ENCODE measurements at places on chromosomes 2 and 18.

GRCh38 chr2:122239440-122239839, 484.0 kb downstream of the TSN start:
- no peak for DNase-seq

- no peak for DNase-seq
Observed at GRCh38 chr2:207533461-207534008, 3.8 kb downstream of the CREB1 start.

GRCh38 chr18:24397131-24397693, 412 bp downstream of the OSBPL1A start:
- no peak for DNase-seq

DNA sequence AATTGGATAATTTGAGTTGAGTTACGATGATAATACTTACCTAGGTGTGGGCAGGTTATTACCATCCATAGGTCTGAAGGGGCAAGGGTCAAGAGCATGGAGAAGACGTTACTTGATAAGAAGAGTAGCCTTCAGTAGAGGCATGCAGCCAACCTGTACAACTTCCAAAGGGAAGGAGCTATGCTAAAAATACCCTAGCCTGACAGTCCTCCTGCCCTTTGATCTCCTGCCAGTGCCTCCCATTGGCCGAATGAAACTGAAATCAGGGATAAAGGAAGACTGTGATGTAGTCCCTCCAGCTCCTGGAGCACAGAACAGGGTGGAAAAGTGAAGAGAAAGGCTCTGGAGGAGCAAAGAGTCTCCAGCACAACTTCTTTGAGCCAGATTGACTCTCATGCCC, 487.4 kb downstream of the ADCYAP1 start:
- no peak for DNase-seq

DNA sequence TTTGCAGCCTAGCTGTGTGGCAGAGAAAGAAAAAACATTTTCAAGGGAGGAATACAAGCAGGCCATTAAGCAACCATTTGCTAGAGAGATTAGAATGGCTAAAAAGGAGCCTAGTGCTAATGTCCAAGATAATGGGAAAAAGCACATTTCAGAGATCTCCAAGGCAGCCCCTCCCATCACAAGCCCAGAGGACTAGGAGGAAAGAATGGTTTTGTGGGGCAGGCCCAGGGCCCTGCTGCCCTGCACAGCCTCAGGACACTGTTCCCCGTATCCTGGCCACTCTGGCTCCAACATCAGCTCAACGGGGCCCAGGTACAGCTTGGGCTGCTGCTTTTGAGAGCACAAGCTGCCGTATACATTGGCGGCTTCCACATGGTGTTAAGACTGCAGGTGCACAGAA, 16.5 kb upstream of the GBX2 start:
- no peak for DNase-seq

GRCh38 chr2:133523406-133523805, 44.9 kb downstream of the NCKAP5 start:
- DNase-seq = no peak

GRCh38 chr2:113039158-113039557, 13.5 kb downstream of the IL36B start:
- DNase-seq = no peak

GRCh38 chr2:236968880-236969534, 116.7 kb upstream of the COPS8 start:
- DNase-seq = peak; percentile 48

DNA sequence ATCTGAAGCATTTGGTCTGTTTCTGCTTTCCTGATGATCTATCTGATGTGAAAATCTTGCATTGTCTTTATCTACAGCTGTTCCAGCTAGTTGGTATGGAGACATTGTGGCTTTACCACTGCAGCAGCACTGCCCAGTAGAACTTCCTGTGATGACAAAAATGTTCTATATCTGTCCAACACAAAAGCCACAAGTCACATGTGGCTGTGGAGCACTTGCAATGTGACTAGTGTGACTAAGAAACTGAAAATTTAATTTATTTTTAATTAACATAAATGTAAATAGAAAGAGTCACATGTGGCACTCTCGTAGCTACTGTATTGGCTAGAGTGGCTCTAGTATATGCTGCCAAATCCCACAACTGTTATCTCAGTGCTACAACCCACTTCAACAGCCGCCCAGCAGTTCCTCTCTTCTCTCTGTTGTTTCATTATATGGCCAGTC, 425.7 kb downstream of the SETBP1 start:
- no peak for DNase-seq

DNA sequence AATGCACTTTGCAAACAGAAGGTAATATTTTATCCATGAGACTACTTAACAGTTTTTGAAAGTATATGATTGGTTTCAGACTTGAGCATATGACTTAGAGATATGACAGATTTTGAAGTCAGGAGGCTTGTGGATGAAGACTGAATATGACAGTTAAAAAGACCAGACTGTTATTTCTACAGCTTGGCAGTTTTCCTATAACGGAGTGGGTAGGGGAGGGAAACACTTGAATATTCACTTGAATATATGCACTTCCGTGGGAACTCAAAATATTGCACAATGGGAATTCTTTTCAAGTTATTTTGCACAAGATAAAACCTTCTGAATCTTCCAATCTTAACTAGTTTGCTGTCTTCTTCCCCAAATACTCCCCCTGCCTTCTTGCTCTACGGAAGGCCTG, 64.6 kb upstream of the ACKR3 start:
- no peak for DNase-seq

- DNase-seq = no peak
Observed at GRCh38 chr2:28601616-28602015, 105.8 kb downstream of the PLB1 start.

GRCh38 chr2:100339823-100340222, 17.5 kb upstream of the LONRF2 start:
- no peak for DNase-seq

- no peak for DNase-seq
Observed at GRCh38 chr2:221019668-221020067, 552.4 kb downstream of the EPHA4 start.

- no peak for DNase-seq
Observed at GRCh38 chr18:52691841-52692240, 351.8 kb downstream of the DCC start.

DNA sequence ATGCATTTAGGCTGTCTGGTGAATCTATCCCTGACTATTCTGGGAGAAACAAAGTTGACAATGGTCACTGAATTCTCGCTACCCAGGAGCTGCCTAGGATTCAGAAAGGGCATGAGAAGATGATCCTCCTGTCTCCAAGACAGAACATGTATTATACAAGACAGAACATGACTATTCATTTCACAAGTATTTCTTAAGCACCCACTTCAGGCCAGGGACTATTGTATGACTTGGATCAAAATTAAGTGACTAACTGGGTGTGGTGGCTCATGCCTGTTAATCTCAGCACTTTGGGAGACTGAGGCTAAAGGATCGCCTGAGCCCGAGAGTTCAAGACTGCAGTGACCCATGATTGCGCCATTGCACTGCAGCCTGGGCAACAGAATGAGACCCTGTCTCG, 235.8 kb upstream of the RAB12 start:
- no peak for DNase-seq

GRCh38 chr2:35873921-35874320, 481.7 kb upstream of the CRIM1 start:
- no peak for DNase-seq

DNA sequence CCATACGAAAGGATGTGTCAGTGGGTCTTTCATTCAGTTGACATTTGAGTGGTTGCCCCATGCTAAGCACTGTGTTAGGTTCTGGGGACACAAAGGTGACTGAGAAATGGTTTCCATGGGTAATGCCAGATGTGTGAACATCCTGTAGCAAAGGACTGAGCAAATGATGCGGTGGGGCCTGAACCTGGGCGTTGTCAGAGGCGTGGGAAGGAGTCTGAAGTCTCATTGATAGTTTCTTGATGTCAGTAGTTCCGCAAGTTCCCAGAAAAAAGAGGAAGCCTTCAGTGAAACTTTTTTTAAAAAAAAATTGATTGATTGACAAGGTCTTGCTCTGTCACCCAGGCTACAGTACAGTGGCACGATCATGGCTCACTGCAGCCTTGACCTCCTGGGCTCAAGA, 56.9 kb downstream of the LIMS1 start:
- DNase-seq = no peak

DNA sequence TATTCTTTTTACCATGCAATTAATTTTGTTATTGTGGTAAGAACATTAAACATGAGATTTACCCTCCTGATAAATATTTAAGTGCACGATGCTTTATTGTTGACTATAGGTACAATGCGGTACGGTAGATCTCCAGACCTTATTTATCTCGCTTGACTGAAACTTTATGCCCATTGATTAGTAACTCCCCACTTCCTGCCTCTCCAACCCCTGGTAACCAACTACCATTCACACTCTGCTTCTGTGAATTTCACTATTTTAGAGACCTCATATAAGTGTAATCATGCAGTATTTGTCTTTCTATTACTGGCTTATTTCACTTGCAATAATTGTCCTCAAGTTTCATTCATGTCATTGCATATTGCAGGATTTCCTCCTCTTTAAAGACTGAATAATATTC, 195.7 kb upstream of the ID2 start:
- no peak for DNase-seq

- DNase-seq = no peak
Observed at GRCh38 chr2:153811516-153811915, 60.2 kb upstream of the GALNT13 start.

- no peak for DNase-seq
Observed at GRCh38 chr2:186540941-186541340, 48.9 kb upstream of the ITGAV start.

- DNase-seq = no peak
Observed at GRCh38 chr2:170014769-170015168, 163.2 kb upstream of the MYO3B start.

DNA sequence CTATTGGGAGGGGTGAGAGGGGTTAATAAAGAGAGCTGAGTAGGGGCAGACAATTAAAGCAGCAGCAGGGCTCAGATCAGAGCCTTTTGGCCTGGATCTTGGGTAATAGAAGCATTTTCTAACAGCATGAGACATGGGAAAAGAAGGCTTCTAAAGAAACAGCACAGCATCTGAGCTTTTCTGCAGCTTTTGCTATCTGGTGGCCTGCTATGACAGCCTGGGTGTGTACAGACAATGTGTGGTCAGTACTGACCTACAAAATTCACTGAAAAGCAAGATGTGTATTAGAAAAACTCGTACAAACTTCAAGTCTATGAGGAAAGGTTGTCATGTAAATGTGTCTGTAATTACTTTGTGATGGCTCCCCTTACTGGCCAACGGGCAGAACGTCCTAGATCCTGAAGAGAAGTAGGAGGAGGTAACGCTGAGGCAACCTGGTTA, 95.6 kb downstream of the GALNT3 start:
- DNase-seq = no peak

- DNase-seq = no peak
Observed at GRCh38 chr2:235271936-235272335, 221.9 kb upstream of the AGAP1 start.

DNA sequence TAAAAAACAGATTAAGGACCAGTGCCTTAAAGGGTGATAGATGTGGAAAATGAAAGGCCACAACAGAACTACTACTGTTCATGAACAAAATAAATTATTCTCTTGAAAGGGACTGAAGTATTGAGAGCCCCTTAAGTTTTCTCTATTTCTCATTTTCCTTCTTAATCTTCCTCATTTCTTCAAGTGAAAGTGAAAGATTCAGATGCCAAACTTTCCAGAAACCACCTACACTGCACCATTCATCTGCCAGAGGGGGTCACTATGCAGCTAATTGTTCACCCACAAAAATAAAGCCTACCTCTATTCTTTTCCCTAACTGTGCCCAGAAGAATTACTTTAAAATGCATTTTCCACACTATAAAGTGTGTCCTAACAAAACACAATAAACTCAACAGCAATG, 140.1 kb downstream of the NR4A2 start:
- DNase-seq = no peak

DNA sequence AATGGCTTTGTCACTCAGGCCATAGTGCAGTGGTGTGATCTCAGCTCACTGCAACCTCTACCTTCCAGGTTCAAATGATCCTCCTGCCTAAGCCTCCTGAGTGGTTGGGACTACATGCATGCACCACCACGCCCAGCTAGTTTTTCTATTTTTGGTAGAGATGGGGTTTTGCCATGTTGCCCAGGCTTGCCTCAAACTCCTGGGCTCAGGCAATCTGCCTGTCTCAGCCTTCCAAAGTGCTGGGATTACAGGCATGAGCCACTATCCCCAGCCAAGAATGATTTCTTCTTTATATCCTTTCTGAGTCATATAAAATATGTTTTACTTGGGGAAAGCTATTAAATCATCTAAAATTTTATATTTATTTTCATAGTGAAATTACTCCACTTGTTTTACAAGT, 61.3 kb downstream of the CYBRD1 start:
- DNase-seq = no peak

- DNase-seq = no peak
Observed at GRCh38 chr2:22281033-22281432, 1103.9 kb upstream of the KLHL29 start.

GRCh38 chr18:32264401-32264800, 74.6 kb downstream of the MEP1B start:
- DNase-seq = no peak

GRCh38 chr18:25261768-25262167, 90.2 kb downstream of the ZNF521 start:
- no peak for DNase-seq

DNA sequence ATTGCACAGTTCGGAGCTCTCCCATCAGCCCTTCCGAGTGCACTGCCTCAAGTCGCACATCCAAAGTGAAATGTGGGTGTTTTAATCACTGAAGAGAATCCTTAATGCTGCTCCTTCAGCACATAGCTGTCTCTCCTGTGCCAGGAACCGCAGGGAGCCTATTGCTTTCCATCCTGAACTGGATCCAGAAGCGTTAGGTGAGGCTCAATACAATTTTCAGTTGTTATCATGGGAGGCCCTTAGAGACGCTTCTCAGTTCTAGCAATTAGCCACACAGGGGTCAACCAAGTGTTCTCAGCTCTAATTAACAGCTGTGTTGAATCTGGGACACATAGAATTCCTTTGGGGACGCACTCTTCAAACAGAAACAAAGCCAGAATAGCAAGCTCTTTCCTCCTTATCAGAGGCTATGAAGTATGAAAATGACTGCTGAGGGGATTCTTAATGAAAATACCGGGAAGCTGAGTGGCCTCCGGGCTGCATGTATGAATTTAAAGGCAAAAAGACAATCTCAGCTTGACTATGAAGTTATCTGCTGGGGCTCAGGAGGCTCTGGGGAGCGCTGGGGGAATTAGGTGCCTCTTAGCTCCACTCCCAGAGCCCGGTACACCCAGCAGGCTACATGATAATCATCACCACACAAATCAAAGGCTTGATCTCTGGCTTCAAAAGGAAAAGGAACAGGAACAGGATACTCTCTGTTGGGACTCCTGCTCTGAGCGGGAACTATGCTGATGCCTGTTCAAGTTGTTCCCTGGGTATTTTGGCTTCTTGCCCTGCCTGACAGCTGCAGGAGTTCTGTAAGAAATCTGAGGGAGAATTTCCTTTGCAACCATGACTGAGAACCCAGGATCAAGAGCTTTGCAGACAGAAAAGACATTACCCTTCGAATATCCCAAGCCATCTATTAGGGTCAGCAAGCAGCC, 55.4 kb upstream of the NCOA1 start:
- peak; percentile 84 for DNase-seq

- no peak for DNase-seq
Observed at GRCh38 chr2:218566296-218566695, 1.9 kb downstream of the USP37 start.
